Stimulated activated CD4-positive, alpha-beta T cell treated with anti-CD3 and anti-CD28 coated beads, Interleukin-4, amount 100 ng/mL, for 48 hours (primary cell): ENCODE measurements at places on chromosomes 5 and 9.

DNA sequence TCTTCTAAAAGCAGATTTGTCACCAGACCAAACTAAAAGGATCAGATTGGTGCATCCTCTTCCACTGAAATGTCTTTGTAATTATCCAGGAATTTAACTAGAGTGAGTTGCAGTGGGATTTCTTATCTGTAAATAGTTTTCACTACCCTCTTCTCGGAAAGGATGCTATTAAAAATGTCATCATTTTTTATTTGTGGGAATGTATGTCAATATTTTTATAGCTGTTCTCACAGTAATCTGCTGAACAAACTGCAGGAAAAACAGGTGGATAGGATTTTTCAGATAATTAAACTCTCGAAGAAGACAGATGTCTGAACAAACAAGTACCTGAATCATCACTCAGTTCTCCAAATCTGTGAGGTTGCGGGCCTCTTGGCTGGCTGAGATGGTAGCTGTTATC is 62.7 kb downstream of the RAB14 start:
- DNase-seq, result no peak

DNA sequence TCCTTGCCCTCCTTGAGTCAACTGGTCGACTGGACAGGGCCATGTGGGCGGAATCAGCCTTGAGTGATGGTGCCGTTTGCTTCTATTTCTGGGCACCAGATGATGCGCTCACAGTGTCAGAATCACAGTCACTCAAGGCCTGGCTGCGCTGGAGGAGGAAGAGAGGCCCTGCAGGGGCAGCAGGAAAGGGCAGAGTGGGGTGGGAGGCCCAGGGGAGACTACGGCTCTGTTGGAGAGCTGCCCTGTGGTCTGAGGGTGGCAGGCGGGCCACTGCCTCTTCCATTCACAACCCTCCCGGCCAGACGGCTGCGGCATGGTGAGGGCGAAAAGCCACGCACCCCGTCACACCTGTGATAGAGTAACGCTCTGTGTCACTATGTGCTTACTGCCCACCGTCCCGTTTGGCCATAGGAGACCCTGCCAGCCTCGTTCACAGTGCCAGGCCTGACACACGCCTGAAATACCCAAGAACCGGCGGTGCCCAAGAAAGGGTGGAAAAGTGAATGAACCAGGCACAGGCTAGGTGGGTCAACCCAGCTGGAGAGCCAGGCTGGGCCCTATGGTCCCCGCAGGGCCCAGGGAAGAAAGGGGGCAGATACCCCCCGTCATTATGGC is 9.9 kb downstream of the PLPP7 start:
- no peak for DNase-seq

DNA sequence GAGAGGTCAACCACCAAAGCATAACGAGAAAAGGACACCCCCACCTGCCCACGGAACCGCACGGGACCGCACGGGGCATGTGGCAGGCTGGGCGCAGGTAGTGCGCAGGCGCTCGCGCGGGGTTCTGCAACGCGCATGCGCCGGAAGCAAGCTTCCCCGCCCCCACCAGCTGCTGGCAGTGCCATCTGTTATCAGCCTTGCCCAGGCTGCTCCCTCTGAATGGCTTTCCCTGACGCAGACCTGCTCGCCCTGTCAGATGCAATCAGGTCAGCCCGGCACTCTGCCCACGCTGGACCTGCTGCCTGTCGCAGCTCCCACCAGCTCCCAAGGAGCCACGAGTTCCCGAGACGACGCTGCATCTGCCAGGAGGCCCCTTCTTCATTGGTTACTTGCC is 22.8 kb downstream of the PTCH1 start:
- no peak for DNase-seq

DNA sequence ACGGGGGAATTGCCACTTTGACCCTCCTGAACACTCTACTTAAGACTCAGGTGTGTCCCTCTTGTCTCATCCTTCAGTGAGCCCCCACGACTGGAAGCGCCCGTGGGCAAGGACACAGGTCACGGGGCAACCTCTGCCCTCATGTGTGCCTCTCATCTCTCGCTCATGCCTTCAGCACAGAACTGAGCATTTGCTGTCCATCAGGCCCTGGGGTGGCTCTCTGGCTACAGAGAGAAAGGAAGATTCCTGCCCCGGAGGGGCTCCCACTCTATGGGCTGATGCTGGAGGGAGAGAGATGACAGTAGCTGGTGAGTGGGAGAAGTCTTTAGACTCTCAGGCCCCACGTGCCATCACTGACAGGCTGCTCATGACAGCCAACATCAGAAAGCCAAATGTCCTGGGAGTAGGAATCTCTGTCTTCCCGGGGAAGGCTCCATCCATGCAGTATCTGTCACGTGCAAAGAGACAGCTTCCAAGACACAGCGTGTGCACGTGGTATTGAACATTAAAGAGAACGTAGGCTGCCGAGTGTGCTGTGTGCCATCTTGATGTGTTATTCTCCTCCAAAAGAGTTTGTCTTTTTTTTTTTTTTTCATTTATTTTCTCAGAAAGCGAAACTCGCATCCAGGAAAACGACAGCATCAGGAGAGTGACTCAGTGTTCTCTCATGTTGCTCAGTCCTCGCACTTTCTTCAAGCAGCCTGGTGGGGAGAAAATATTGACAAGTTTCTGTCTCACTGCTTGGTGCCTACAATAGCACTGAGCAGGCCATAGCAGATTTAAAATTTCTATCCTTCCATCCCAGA is 190.5 kb downstream of the GAS1 start:
- DNase-seq, result no peak

- no peak for DNase-seq
Observed at GRCh38 chr5:168308976-168309598, 17.6 kb downstream of the WWC1 start.

DNA sequence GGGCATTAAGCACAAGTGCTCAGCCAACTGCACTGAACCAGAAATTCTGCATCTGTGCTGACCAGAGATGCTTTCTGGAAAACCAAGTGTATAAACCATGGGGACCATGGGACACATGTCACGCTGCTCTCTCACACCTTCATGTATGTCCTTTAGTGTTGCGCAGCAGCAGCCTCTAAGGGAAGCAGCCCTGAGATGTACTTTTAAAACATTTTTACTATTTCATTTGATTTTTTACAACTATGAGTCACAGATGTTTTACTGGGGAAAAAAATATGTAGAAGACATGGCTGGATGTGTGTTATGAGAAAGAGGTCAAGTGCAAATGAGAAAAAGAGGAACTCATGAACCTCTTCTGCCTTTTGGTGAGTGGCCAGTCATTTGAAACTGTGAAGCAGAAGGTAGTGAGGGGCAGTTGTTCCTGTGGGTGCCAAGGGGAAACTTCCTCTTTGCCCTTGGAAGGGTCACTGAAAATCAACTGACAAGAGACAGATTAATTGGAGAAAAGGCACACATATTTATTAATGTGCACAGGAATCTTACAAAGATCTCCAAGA is 31.4 kb upstream of the SYK start:
- no peak for DNase-seq

- no peak for DNase-seq
Observed at GRCh38 chr5:106854105-106854687, 816.5 kb downstream of the EFNA5 start.

DNA sequence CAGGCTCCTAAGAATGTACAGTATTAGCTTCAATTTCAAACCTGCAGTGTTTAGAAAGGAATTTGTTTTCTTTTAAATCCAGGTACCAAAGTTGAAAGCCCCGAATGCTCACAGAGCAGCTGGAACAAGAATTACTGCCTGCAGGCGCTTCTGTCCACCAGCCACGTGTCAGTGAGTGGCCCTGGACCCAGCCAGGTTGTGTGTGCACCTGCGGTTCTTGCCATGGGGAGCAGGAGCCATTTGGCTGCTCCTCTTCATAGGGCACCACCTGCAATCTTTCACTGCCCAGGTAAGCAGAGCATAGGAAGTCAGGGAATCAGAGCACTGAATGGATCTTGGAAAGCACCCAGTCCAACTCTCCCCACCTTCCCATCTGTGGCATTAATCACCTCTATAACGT is 79.5 kb upstream of the PIP5K1B start:
- DNase-seq, result no peak

DNA sequence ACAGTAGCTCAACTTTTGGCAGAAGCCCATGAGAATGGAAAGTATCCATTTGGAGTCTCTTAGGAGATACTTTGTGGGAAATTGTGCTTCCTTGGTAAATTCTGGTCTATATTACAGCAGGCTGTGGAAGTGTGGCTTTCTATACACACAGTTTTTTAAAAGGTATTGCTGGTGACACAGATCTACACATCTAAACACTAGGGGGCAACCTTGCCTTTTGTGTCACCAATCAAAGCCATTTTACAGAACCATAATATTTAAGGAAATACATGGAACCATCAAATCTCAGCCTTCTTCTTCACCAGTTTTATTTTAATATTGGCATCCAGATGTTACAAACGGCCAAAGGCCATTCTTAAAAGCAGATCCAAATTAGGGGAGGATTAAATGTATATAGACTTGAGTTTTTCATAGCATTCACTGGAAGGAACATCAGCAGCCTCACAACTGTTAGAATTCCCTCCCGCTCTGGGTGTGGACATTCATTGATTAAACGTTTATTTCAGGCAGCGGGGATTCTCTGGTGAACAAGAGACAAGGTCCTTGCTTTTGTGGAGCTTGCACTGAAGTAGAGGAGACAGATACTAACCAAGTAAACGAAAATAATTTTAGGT is 132.4 kb upstream of the EPB41L4A start:
- DNase-seq, result peak; percentile 2
